NCI-H1417 treated with DMSO at 0.1 percent for 48 hours (cell line): ENCODE measurements at places on chromosomes 6 and 20.

DNA sequence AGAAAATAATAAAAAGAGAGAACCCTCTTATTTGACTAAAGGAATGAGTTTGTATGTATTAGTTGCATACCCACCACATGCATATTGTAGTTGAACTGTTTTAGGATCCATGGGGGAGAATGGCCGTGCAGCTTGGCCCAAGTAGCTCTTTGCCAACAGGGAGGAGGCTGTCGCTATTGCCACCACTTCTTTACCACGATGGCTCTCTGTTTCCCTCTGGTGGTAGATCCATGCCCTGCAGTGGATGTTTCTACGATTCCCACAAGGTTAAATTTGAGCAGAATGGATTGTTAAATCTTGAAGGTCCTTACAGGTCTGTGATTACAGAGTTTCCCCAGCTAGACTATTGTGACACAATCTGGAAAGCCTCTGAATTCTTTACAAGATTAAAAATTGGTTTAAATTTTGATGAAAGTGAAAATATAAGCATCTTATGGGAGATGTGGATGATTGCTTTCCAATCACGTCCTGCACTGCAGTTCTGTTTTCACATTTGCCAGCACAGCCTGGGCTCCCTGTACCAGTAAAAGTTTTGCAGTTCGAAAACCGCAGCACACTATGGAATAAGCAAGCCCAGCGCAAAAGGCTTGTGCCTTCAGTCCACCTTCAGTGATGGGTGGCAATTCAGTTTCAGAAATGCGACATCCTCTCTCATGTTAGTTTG, 34.4 kb upstream of the FNDC1 start:
- peak; percentile 17 for DNase-seq

DNA sequence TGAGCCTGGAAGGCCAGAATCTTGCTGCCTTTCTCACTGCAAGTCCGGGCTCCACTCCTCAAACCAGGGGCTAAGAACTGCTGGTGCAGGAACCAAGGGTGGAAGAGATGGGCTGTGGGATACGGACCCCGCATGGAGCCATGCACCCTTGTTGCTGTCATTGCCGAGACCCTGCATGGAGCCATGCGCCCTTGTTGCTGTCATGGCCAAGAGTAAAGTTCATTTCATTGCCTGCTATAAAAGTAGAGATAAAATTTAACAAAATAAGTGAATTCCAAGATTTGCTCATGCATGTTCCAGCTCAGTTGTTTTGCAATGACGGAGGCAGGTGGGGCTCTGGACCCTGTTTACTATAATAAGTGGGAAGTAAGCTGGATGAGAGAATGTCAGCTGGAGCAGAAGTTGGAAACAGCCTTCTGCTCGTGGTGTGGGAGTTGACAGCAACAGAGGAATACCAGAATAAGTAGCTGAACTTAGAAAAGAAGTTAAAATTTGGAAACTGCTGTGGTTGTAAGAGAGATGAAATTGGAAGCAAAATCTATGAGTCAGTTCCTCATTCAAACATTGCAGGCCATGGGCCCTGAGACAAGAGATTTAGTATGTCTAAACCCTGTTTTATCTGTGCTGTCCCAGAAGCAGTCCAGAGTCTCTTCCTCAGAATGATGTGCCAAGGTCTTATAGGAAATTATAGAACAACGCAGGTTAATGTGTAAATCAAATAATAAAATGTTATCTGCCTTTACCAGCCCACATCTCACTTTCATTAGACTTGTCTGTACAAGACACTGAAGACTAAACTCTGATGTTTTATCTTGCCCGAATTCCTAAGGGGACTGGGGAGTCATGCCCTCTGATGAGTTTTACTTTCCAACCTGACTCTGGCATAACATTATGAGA, 15.8 kb upstream of the THBS2 start:
- no peak for DNase-seq

GRCh38 chr6:73377225-73377624, 7.5 kb upstream of the OOEP start:
- no peak for DNase-seq

DNA sequence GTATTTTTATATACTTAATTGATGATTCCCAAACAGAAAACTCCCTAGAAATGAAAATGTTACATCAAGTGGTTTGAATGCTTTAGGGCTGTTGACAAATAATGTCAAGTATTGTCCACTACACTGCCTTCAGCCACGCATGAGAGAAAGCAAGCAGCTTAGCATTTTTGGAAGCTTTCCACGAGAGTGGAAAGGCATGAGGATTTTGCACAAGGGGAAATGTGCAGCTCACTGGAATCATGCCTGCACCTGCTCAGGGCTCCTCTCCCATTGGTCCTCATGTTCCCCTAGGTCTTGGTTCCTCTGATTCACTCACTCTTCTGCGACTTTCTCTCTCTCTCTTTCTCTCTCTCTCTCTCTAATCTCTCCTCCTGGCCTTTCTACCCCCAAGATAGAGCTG, 439.5 kb upstream of the CDH4 start:
- DNase-seq, result no peak

DNA sequence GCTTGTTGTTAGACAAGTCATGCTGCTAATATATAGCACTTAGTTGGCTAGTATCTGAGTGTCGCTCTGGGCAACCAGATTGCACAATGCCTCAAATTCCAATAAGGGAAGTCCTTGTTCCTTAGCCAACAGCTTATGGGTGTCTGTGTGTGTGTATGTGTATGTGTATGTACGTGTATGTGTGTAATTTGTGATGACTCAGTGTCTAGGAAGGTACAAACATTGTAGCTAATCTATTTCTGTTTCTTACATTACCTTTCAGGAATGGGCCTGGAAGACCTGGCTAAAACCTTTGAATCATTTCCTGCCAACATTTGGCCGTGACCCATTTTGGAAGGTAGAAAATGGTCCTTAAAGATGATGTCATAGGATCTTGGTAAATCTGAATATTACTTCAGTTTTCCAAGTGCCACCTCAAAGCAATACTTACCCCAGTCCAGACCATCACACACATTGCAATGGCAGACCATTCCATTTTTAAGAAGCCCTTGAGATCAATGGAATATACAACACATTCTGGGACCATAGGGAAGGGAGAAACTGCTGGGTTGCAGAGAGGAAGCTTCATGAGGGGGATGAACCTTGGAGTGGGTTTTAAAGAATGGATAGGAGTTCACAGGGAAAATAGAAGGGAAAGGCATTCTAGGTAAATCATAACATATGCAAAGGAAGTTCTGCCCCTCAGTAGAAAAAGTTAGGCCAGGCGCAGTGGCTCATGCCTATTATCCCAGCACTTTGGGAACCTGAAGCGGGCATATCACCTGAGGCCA, 25.1 kb downstream of the NEDD9 start:
- DNase-seq, result no peak

DNA sequence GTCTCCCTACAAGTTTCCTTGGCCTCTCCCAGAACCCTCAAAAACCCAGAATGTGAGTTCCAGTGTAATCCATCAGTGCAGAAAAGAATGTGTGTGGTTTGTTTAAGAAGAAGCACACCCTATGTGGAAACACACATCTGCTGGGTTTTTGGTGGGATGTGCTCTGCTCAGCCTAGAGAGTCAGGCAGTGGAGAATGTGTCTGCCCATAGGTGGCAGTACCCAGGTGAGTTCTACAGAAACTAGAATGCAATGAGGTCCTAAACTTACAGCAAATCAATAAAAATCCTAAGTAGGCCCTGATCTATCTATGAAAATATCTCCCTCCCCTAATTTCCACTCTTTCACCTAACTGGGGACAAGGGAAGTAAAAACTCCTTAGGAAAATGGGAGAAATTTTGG, 437.3 kb downstream of the DHX35 start:
- no peak for DNase-seq

DNA sequence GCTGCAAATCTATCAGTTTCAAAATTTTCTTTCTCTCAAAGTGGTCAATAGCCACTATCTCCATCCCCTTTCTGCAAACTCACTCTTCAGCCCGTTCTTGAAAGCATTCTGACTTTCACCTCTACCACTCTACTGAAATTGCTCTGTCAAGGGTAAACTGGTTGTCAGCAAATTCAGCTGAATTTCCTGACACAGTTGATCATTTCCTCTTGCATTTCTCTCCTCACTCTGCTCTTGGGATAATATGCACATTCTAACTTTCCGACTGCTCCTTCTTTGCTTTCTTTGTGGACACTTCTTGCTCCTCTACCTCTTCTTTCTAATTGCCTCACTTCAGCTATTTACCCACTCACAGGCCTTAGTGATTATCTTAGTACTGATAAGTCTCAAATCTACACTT, 73.7 kb upstream of the TINAG start:
- no peak for DNase-seq

DNA sequence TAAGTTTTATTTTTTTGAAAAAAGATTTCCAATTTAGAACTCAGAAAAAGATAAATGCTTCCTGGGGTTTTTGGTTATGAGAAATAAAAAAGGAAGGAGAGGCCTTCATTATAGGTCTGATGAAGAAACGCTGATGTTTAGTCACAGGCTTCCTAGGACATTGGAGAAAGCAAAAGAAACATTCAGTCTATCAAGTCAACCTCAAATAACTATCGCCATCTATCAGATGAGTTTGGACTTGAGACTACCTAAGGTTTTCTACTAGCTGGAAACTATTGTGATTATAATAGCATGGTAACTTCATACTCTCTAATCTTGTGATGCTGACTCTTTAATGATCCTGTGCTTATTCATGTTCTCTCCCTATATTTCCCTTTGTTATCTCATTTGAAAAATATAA, 171.3 kb downstream of the TPBG start:
- DNase-seq, result no peak

GRCh38 chr6:111230351-111231089, 143.2 kb downstream of the SLC16A10 start:
- no peak for DNase-seq

- no peak for DNase-seq
Measured at GRCh38 chr6:83875843-83876242, 16.4 kb downstream of the CYB5R4 start.

DNA sequence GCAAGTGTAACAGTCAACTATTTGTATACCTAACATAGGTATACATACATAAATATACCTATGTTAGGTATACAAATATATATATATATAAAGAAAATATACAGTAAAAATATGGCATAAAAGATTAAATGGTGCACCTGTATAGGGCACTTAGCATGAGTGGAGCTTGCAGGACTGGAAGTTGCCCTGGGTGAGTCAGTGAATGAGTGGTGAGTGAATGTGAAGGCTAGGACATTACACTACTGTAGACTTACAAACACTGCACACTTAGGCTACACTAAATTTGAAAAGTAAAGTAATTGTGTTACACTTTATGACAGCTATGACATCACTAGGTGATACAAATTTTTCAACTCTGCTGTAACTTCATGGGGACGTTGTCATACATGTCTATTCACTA, 65.6 kb downstream of the CDC5L start:
- DNase-seq, result no peak

DNA sequence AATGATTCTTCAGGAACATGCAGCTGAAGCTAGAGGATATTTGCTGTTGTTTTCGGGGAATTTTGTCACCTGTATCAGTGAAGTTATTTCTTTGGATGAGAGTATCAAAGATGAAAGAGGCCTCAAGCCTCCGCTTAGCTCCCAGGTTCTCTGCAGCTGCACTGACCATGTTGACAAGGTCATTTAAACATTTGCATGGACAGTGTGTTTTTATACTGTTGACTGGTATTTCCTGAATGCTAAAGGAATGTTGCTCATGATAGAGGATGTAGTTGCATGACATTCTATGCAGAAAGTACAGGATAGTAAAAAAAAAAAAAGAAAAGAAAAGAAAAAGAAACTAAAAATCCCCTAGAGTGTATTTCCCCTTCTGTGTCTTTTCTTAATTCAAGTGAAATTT, 165.6 kb upstream of the LAMP5 start:
- DNase-seq, result no peak

- no peak for DNase-seq
Measured at GRCh38 chr20:60058879-60059278, 100.7 kb downstream of the CDH26 start.

DNA sequence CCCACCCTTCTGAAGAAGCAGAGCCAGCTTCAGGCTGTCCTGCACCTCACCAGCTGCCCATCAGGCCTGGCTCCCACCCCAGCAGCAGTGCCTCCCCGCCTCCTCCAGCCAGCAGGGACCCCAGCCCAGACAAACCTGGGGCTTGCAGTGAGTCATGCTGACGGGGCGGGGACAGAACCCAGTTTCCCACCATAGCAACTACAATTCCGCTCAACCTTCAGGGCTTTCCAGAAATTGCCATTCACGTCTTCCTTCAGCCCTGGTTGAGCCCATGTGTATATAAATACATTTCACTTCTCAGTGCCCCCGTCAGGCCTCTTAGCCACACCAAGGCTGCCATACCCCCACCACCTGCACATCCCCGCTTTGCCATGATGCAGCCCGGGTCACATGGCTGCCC, 4.4 kb downstream of the SPDEF start:
- no peak for DNase-seq

GRCh38 chr6:52499026-52499425, 77.8 kb downstream of the TRAM2 start:
- DNase-seq, result no peak

DNA sequence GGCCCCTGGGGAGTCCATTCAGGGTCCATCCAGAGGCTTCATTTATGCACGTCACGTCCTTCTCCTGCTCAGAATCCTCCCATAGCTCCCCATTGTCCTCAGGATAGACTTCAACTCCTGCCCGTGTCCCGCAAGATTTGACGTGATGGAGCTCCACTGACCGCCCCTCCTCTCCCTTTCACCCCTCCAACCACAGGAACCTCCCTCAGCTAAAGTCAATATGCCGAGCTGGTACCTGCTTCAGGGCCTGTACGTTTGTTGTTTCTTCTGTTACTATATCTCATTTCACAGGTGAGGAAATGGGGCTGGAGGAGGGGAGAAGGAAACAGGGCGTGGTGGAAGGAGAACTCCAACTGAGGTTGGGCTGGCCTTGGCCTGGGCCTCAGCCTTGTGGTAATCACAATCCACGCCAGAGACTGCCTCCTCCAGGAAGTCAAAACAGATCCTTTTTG, 38.6 kb downstream of the CEBPB start:
- DNase-seq, result no peak

DNA sequence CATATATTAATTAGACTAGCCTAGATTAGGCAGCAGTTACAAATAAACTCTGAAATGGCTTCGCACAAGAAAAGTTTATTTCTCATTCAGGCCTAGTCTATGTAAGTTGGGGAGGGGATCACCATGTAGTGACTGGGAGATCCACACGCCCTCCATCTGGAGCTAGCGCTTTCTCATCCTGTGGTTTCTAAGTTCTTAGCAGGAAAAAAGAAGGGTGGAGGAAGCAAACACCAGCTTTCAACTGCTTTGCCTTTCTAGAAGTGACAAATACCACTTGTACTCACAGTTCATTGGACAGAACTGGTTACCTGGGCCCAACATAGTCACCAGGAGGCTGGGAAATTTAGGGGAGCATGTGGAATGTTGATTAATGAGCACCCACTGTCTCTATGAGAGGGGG, 46.6 kb downstream of the NDUFAF5 start:
- no peak for DNase-seq

DNA sequence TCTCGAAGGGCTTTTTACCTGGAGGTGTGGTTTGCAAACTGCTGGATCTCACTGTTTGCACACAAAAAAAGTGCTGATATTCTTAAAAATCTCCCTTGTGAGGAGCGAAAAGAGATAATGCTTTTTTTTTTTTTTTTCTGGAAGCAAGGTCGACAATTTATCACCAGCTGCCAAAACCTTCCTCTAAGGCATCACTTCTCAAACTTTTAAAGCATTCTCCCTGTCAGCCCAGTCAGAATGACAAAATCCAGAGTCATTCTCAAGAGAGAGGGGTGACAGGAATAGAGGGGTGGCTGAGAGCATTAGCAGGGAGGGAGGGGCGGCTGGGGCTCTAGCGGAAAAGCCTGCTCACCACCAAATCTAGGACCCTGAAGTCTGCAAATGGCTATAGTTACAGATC, 137.2 kb upstream of the ARMC2 start:
- DNase-seq, result no peak
